ENCODE measurements at places on chromosomes 11 and 22.

- no peak for DNase-seq
Measured at GRCh38 chr22:21633481-21633880, 921 bp downstream of the CCDC116 start.

DNA sequence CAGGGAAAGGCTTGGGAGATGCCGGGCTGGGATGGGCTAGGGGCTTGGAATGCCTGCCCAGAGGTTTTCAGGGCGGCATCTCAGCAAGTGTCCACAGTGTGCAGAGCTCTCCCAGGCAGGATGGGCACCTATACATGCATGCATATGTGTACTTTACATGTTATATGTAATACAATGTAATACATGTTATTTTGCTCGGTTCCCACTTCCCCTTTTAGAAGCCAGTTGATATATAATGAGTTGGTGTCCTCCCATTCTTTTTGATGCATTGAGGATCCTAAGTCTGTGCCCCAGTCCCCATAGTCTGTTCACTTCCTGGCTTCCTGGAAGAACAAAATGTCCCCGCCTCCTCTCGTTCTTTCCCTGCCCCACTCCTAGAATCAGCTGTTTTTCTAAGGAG lies 20.1 kb upstream of the EIF3D start:
- no peak for DNase-seq

DNA sequence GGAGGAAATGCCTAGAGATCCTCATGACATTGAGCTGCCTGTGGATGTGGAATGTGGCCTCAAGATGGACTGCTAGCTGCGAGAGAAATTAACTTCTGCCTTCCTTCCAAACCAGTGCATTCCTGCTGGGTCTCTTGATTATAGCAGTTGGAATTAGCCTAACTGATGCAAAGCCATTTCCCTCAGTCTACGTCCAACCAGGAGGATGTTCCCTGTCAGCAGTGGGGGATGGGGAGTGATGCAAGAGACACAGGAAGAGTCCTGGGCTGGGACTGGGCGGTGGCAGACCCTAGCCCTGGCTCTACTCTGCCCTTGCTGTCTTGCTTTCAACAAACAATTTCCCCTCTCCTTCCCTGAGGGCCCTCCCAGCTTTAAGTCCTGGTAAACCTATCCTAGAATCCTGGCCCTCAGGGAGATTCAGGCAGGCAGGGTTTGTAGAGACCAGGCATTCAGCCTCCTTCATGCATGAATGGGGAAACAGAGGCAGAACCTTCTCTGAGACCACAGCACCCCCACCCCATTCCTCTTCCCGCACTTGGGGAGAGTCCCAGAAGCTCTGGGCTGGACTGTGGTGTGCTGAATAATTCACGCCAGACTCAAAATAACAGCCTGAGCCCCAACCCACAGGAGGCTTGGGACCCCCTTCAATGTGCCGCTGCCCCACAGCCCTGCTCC lies 17.0 kb downstream of the C11orf96 start:
- DNase-seq = no peak

GRCh38 chr11:31233425-31233824 lies 136.1 kb downstream of the DCDC1 start:
- DNase-seq = no peak

DNA sequence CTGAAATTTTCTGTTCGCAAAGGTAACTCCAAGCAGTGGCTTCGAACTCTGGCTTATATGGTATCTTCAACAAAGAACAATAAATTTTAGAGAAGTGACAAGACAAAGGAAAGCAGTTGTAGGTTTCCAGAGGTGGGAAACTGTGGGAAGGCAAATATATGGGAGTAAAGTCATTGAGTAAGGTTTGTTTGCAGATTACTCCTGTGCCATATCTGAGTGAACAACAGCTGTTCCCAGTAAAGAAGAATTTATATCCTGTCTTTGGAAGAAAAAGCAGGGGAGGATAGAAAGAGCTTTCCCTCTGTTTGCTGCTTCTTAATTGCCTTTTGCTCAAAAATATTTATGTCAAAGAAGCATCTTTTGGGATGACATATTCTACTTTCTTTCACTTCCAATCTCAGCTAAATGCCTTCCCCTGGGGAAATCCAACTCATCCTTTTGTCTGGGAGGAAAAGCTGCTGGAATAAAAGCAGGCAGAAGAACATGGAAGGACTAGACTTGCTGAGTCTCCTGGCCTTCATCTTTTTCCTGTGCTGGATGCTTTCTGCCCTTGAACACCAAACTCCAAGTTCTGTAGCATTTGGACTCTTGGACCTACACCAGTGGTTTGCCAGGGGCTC lies 10.4 kb upstream of the RCN1 start:
- no peak for DNase-seq

- no peak for DNase-seq
Measured at GRCh38 chr11:113288286-113288863, 26.0 kb upstream of the TTC12 start.

GRCh38 chr22:27989758-27990450 lies 70.8 kb upstream of the PITPNB start:
- DNase-seq = no peak

GRCh38 chr11:74009675-74010305 lies 905 bp upstream of the UCP3 start:
- DNase-seq = no peak

DNA sequence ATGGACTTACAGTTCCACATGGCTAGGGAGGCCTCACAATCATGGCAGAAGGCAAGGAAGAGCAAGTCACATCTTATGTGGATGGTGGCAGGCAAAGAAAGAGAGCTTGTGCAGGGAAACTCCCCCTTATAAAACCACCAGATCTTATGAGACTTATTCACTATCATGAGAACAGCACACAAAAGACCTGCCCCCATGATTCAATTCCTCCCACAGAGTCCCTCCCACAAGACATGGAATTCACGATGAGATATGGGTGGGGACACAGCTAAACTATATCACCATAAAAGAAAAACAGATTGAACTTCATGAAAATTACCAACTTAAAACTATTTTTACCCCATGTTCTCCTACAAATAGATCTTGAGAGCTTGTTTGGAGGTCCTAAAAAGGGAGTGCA lies 19.6 kb downstream of the ENTHD1 start:
- no peak for DNase-seq

GRCh38 chr11:93013646-93014045 lies 44.2 kb downstream of the MTNR1B start:
- no peak for DNase-seq

DNA sequence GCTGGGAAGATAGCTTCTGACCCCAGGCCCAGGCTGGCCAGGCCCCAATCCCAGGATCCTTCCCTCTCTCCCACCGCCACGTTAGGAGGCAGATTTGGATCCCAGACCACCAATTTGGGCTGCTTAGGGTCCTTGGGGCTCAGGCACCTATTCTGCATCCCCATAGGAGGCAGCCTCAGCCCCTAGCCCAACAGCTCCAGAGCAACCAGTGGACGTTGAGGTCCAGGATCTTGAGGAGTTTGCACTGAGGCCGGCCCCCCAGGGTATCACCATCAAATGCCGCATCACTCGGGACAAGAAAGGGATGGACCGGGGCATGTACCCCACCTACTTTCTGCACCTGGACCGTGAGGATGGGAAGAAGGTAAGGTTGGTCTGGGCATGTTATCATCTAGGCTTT lies 16.1 kb downstream of the TUB start:
- no peak for DNase-seq

All from HS-5 (cell line).